ENCODE measurements at places on chromosomes 2 and 18.

DNA sequence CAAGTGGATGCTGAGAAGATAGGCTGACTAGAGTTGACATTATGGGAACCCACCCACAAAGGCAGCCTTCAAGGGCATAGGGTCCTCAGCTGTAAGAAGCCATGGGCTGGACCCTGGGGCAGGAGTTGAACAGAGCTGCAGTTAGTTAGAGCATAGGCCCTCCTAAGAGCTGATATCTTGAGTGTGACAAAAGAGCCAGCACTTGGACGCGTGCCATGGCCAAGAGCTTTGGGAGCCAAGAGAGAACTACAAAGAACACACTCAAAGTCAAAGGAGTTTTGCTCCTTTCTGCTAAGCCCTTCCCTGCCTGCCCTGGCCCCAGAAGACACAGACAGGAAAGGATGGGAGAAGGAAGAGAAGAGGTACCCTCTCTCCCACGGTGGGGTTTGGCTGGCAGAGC lies 29.9 kb upstream of the AGAP1 start:
- no peak for DNase-seq

DNA sequence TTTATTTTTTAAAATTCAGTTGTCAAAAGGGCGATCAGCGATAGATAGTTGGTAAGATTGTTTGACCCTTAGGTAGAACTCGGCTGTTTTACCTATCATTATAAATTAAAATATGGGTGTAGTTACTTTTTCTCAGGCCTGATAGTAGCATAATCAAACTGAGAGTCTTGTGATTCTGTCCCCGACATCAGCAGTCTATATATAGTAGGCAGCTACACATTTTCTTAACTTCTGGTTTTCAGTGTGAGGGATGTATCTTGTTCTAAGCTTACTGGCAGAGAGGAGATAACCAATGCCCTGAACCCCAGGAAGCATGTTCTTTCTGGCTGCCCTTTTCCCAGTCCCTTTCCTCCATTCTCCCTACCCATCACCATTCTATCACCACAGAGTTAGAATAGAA lies 56.6 kb downstream of the XRCC5 start:
- no peak for DNase-seq

GRCh38 chr2:47086054-47086471 lies 69.0 kb downstream of the STPG4 start:
- DNase-seq = no peak

DNA sequence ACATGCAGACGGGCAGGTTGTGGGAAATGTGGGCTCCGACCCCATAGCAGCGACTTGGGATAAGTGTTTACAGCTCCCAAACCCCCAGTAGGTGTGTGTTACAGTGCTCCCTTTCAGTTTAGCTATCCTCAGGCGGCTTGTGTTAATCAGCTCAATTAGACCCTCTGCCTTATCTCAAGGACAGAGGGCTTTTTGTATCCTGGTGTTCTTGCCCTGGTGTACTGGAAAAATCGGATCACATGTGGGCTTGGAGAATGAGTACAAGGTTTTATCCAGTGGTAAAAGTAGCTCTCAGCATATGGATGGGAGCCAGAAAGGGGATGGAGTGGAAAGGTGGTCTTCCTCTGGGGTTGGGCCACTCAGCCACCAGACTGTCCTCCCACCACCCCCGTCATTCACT lies 264.7 kb upstream of the SYT4 start:
- DNase-seq = no peak

DNA sequence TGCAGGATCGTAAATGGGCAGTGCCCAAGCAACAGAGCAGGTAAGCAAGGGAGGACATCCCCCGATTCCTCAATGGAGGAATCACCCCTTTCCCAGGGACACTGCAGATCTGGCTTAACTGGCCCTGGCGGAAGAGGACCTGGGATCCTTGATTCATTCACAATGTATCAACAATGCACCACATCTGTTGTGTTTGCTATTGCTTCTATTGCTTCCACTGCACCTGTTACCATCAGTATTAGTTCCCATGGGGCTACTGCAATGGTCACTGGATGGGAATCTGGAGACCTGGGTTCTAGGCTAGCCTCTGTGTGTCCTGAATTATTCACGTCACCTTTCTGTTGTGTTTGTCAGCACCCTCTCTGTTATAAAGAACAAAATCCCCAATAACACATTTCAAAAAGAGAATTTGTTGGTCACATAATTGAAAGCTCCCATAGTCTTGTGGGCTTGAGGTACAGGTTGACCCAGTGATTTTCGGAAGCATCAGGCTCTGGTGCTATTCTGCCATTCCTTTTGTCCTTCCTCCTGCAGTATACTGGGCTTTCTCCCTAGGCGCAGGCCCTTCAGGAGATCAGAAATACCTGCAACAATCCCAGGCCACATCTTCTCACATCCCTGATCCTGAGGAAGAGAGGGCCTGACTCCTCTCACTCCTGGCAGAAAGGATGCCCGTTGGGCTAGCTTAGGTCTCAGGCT lies 193.5 kb upstream of the GLI2 start:
- no peak for DNase-seq

DNA sequence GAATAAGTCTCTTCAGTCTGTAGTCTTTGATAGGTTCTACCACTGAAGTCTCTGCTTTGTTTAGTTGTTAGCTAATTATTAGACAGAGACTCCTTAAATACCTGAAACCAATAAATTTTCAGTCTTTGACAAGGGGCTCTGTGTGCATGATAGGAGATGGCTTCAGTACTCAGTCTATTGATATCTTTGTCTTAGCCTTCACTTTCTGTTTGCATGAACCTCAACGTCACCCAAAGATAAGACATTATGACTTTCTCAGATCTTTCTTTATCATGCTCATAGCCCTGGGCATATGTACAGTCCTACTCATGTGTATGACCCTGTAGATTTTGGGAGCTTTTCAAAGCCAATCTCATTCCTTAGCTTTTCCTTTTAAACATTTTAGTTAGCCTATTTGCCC lies 183.5 kb upstream of the GCFC2 start:
- DNase-seq = no peak

GRCh38 chr2:121858847-121859246 lies 103.4 kb downstream of the TSN start:
- no peak for DNase-seq

GRCh38 chr18:79630281-79631095 lies 49.1 kb upstream of the CTDP1 start:
- no peak for DNase-seq

DNA sequence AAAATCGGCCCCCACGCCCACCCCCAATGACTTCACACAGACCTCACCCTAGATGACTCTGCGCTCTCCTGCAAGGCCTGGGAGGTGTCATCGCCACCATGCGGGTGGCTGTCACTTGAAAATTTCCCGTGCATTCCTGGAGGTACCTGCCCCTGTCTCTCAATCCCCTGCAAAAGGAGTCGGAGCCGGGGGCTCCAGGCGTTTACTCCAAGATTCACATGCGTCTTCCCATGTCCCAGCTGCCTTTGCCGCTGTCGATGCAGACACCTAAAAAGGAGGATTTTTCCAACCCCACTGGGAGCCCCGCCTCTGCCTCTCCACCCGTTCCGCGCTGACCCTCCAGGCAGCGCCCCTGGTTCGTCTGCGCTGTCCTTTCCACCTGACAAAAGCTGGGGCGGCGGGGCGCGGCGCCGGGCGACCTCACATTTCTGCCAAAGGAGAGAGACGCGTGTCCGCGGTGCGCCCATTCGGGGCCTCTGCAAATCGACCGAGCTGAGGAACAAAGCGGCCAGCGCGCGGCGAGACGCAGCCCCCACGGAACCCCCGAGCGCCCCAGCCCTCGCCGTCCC lies 667 bp downstream of the REEP1 start:
- no peak for DNase-seq

GRCh38 chr2:196586511-196586991 lies 53.0 kb upstream of the CCDC150 start:
- DNase-seq = no peak

DNA sequence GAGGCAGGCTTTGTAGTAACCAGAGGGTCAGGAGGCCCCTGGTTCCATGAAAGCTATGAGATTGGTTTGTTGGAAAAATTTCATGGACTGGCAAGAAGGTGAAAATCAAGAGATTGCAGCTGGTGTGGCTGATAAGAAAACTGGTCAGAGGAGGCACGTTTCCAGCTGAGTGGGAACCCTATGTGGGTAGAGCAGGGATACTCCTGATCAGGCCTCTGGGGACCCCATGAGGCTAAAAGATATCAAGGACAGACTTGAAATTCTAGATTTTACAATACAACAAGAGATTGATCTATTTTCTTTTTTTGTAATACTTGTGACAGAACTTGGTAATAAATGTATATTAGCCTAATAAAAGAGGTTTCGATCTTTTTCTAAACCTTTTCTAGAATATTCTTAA lies 1615.1 kb downstream of the DPP10 start:
- DNase-seq = no peak

DNA sequence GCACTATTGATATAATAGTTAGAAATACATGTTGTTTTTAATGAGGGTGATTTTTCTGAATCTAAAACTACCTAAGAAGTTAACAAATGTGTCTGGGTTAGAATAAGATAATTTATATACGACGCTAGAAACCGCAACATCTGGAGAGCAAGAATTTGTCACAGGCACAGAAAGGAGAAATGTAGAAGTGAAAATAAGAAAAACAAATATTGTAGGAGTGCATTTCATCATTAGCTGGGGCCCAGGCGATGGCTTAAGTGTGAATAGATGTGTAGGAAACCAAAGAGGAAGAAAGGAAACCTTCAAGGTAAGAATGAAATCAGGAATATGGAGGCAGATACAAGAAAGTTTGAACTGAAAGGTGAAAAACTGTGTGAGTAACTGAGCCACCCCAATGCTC lies 90.3 kb downstream of the LRP2 start:
- no peak for DNase-seq

DNA sequence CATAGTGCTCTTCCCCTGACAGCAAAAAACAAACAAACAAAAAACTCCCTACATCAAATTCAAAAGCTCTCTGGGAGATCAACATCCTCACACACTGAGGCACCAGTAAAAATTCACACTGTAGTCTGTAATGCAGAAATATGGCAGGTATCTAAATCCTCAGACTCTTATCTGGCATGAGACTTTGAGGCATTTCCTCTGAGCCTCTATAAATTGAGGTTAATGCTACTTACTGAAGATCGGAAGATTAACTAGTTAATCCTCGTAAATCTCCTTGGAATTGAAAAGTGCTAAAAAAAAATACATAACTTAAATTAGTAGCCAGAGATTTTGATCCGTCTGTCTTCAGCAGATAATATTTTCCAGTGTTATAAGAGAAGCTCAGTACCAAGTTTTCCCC lies 65.0 kb downstream of the AP1S3 start:
- DNase-seq = no peak

DNA sequence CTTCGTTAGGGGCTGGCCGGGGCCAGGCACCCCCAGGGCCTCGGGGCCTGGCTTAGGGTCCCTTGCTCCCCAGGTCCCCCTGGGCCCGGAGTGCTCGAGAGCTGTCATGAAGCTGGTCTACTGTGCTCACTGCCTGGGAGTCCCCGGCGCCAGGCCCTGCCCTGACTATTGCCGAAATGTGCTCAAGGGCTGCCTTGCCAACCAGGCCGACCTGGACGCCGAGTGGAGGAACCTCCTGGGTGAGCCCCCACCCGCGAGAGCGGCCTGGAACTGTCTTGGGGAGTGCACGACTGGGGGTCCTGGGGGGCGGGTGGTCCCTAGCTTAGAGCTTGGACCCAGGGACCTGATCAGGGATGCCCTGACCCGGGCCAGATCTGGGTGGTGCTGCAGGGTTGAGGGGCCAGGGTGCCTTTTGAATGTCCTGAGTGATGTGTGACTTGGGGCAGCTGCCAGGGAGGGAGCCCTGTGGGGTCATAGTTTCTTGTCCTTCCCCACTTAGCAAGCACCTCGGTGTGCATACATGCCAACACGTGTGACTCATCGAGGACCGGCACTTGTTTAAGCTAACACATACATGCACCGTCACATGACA lies 27.9 kb downstream of the GPC1 start:
- DNase-seq = peak; percentile 1

- DNase-seq = no peak
Observed at GRCh38 chr18:22106536-22107292, 62.7 kb upstream of the GATA6 start.

DNA sequence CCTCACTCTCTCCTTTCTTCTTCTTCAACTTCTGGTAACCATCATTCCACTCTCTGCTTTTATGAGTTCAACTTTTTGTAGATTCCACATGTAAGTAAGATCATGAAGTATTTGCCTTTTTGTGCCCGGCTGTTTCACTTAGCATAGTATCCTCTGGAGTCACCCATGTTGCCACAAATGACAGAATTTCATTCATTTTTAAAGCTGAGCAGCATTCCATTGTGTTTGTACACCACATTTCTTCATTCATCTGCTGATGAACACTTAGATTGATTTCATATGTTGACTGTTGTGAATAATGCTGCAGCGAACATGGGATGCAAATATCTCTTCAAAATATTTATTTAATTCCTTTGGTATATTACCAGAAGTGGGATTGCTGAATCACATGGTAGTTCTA lies 133.6 kb upstream of the ERBB4 start:
- DNase-seq = no peak

DNA sequence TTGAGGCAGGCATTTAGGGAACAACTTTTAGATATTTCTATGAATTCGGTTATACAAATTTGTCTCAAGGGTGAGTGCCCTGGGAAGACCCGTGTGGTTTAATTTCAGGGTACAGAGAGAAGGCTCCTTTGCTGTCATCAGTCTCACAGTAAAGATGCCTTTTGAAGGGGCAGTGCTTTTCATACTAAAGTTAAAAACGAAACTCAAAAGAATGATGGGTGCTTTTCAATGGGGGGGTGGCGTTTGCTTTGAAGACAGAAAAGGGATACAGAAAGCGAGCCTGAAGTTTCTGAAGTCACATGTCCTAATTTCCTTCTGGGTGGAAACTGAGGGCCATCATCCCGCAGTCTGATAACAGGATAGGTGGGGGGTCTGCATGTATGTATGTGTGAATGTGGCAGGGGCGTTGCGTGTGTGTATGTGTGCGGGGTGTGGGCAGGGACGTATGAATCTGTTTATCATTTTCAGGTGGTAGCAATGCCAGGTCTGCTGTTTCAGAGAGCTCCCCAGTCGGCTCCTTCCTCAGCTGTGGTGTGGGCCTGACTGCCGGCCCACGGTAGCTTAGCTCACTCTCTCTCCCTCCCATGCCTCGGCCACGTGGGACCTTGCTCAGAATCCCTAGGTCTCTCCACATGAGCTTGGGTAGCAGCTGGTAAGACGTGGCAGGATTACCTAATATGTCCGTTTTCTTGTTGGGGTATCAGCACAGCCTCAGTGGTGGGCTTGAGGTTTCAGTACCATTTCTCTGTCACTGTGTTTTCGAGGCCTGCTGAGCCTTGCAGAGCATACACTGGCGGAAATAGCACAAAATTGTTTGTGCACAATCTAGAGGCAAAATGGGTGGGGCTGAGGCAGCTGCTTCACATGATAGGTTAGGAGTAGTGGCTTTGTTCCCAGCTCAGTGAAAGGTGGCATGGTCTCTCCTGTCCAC lies 32.7 kb downstream of the ARHGAP25 start:
- peak; percentile 68 for DNase-seq

DNA sequence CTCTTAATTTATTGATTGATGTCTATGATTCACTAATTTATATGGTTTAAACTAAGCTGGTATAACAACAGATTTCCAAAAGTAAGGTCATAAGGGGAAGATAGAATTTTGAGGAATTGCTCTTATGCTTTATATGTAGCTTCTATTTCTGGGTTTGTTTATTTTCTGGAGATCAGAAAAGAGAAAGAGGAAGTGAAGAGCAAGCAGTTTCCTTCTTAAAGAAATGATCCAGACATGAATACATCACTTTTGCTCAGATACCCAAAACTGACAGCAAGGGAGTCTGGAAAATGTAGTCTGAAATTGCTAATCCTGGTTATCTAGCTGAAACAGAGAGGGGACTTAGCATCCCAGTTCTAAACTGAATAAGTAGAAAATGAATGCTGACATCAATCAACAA lies 912.5 kb upstream of the CRIM1 start:
- no peak for DNase-seq

- DNase-seq = no peak
Observed at GRCh38 chr2:198630384-198630783, 826.0 kb downstream of the PLCL1 start.

All from CD4-positive, alpha-beta T cell treated with Interferon alpha-2 for 1 hour (primary cell).